ENCODE measurements at places on chromosomes 7 and 10.

- no peak for DNase-seq
Observed at GRCh38 chr7:122064971-122065370, 79.1 kb downstream of the AASS start.

DNA sequence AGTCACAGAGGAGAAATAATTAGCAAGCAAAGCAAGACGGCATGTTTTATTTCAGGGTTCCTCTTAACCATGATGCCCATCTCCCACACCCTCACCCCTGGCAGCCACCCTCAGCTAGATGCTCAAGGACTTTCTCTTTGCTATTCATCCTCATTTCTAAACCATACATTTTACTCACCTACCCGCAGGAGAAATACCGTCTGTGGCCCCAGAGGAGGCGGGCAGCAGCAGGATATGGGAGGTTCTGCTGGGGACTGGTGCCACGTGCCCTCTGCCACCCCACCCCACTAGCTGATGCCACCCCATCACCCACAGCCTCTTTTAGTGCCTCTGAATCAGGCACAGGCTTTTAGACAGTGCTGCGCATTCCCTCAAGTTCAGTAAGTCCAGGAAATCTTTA is 168.7 kb upstream of the ITGB1 start:
- no peak for DNase-seq

GRCh38 chr7:22571766-22572165 is 71.8 kb upstream of the STEAP1B start:
- DNase-seq, result no peak

- no peak for DNase-seq
Observed at GRCh38 chr10:19857876-19858275, 41.6 kb downstream of the PLXDC2 start.

GRCh38 chr10:105139363-105139896 is 498.3 kb downstream of the SORCS3 start:
- no peak for DNase-seq

DNA sequence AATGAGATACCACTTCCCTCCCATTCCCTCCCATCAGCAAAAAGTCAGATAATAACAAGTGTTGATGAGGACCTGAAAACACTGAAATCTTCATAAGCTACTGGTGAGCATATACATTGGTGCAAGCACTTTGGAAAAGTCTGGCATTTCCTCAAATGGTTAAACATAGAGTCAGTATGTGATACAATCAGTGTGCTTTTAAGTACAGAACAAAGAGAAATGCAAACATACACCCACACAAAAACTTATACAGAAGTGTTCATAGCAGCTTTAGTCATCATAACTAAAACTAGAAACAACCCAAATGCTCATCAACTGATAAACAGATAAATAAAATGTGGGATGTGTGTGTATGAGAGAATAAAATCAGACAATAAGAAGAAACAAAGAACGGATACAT is 261.9 kb downstream of the ELMO1 start:
- no peak for DNase-seq

GRCh38 chr7:38795593-38795992 is 113.4 kb downstream of the VPS41 start:
- no peak for DNase-seq

- DNase-seq, result no peak
Observed at GRCh38 chr10:10828623-10829022, 189.0 kb upstream of the CELF2 start.

GRCh38 chr7:106116161-106116704 is 4.1 kb upstream of the SYPL1 start:
- DNase-seq, result no peak
